ENCODE measurements at places on chromosomes 4 and X.

DNA sequence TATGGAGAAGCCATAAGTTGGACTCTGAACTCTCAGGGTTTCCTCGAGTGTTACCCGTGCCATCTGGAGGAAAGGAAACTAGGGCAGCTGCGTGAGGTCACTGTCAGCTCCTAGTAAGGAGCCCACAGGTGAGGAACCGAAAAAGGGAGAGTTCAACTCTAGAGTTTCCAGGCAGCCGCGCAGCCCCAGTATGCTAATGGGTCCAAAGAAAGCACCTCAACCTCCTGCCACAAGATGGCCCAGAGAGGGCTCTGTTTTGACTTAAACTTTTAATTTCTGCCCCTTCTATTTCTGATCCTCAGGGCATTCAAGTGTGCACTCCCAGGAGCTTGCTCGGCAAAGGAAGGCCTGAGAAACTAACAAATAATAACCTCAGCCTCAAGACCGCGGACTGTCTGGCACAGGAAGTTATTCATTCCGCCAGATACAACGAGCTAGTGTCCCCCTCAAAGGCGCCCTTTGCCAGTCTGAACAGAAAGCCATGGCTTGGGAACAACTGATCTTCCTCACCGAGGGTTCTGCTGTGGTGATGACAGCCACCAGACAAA is 13.9 kb downstream of the SCARB2 start:
- no peak for DNase-seq

- DNase-seq: peak; percentile 87
Measured at GRCh38 chrX:13463608-13464007, 105.8 kb upstream of the EGFL6 start.

- peak; percentile 63 for DNase-seq
Measured at GRCh38 chrX:110915111-110915510, 119.5 kb upstream of the CHRDL1 start.

DNA sequence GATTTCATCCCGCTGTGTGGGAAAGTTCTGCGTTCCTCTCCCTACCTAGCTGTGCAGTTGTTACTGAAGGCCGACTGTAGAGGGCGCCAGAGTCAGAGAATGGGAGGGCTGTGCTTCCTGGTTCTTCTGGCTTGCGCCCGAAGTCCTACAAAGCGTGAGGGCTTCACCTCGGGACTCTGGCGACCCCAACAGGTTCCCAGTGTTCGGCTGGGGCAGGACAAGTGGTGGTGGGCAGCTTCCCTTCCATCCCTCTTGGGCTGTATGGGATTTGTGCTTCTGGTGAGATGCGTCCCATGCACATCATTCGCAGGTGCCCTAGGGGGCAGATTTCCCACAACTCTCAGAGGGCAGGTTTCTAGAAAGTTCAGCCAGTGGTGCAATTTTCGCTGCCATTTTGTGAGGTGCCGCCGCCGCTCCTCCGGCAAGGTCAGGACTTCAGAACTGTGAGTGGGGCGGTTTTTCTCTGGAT is 27.3 kb downstream of the CT45A1 start:
- peak; percentile 46 for DNase-seq

GRCh38 chr4:106869551-106869950 is 166.6 kb downstream of the DKK2 start:
- peak; percentile 70 for DNase-seq

- DNase-seq: no peak
Measured at GRCh38 chrX:150217609-150218008, 145.5 kb upstream of the MAMLD1 start.

DNA sequence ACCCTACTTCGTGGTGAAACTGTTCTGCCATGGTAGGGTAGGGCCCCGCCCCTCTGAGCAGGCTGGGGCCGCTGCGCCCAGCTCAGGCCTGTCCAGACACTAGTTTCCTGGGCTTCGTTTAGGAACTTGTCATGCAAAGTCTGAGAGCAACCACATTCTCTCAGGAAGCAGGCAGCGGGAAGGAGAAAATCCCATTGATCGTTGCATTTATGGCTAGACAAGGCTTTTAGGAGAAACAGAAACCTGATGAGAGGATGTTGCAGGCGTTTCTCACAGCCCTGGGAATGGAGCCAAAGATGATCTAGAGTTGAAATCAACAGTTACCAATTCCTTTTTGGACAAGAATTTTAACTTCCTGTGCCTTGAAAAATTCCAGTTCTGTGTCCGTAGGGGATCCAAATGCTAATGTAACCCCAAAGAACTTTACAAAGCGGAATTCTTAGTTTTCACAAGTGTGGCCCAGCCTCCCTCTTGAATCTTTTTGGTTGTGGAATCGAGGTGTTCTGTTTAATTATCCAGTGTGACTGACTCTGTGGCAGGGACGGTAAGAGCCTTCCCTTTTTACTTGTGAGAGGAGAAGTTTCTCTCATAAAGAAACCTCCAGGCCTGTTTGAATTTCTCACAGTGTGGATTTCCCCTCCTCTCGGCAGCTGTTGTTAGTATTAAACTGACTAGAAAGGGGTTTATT is 4.5 kb upstream of the CXCL9 start:
- DNase-seq: peak; percentile 64

GRCh38 chrX:40908857-40909475 is 173.6 kb upstream of the MED14 start:
- DNase-seq: peak; percentile 87

DNA sequence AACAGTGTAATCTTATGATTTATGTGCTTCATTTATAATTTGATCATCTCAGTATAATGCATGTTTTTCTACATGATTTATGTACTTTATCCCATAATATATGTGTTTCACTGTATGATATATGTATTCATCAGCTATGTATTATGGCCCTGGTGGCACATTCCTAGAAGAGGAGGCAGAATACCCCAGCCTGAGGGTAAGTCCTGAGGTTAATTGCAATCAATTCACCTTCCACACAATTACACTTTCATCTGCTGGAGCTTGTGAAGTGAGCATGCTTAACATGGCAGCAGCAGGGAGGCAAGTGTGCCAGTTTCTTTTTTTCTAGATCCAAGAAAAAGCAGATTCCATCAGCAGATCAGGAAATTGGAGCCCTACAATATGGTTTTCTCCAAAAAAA is 81.2 kb downstream of the CXXC4 start:
- DNase-seq: no peak

DNA sequence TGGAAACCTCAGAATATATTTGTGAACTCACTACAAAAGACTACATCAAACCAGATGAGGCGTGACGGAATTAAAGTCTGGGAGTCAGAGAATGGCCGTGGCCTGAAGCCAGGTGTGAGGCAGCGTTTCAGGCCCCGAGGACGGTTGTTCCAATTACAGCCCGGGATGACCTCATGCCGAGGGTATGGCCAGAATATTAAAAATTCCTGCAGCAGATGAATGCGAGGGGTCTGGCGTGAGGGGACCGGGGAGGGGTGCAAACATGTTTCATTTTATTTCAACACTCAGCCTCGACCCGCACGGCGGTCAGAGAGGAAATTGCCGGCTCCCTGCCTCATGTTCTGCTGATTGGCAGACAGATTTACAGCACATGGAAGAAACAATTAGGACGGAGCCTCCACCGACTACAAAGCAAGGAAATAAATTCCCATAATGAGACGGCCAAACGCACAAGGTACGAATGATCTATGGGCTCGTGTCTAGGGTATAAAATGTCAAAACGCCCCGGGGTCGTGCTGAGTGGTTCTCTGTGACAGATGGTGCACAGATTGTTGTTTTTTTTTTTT is 289.7 kb downstream of the SHOX start:
- peak; percentile 12 for DNase-seq

GRCh38 chr4:152359208-152360044 is 176.5 kb downstream of the FBXW7 start:
- DNase-seq: no peak

DNA sequence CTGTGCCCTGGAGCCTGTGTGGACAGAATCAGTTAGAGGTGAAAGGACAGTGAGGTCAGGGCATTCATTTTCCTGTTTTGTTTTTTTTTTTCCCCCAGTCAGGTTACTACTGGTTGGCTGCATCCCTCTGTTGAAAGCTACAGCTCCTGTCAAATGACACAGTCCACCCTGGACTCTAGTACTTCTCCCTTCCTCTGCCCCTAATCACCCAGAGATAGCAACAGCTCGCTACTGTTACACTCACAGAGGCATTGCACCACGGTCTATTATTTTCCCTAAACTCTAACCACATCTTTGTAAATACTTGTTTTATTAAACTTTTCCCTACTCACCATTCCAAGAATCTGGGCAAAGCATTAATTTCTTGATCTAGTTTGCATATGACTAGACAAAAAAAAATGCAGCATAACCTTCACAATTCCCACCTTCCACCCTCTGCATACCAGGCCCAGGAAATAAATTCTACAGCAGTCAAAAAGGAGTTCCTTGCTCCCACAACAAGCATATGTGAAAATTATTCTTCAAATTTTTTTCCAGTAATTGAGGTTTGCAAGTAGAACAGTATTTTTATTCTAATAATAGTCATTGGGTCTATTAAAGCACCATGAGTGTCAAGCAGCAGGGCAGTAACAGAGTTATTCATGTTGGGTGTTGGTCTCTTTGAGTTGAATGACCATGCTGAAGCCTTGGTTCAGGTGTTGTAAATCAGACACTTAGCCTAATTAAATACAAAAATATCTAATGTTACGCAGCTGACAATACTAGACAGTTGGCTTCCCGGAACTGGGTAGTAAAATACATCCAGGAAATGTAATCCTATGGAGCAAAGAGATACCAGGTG is 329.2 kb downstream of the INPP4B start:
- peak; percentile 49 for DNase-seq

DNA sequence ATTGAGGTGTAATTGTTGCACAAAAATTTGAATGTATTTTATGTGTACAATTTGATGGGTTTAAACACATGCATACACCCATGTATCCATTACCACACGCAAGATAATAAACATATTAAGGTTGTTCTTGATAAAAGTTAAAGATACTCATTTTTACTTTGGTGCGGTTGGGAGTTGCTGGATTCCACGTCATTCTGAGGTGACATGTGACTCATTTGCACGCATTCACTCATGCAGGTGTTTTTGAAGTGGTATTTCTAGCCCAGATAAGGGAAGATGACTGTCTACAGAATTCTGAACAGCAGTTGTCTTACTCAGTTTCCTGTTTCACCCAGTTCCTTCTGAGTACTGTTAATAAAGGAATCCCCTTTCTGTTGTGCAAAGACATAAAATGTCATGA is 142.0 kb downstream of the RTL3 start:
- no peak for DNase-seq

- DNase-seq: peak; percentile 86
Measured at GRCh38 chr4:137531986-137532868, at the start of gene PCDH18. Gene PCDH18 (minus strand): TSS chr4:137532494. CDS start chr4:137532088, 406 bp downstream.

- DNase-seq: no peak
Measured at GRCh38 chr4:115219862-115220261, 106.4 kb upstream of the NDST4 start.

GRCh38 chrX:99939883-99940232 is 470.2 kb downstream of the PCDH19 start:
- no peak for DNase-seq

GRCh38 chr4:185396724-185397385 is at the start of gene ANKRD37:
Gene ANKRD37 (plus strand): TSS chr4:185396841. CDS start chr4:185396924, 83 bp downstream.
- no peak for DNase-seq

DNA sequence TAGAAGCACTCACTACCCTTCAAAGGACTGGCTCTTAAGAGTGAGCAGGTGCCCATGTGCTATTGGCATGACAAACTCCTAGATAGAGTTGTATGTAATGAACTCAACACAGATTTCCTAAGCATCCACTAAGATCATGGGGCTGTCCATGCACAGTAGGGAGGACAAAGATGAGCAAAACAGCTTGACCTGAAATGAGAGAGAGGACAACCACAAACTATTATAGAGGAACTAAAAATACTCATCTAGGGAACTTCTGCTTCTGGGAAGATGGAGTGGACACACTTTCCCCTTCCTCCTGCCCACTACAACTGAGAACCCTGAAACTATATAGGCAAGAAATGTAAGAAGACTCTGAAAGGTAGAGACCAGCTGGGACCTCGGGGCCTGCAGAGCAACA is 20.8 kb upstream of the TMEM128 start:
- DNase-seq: no peak

DNA sequence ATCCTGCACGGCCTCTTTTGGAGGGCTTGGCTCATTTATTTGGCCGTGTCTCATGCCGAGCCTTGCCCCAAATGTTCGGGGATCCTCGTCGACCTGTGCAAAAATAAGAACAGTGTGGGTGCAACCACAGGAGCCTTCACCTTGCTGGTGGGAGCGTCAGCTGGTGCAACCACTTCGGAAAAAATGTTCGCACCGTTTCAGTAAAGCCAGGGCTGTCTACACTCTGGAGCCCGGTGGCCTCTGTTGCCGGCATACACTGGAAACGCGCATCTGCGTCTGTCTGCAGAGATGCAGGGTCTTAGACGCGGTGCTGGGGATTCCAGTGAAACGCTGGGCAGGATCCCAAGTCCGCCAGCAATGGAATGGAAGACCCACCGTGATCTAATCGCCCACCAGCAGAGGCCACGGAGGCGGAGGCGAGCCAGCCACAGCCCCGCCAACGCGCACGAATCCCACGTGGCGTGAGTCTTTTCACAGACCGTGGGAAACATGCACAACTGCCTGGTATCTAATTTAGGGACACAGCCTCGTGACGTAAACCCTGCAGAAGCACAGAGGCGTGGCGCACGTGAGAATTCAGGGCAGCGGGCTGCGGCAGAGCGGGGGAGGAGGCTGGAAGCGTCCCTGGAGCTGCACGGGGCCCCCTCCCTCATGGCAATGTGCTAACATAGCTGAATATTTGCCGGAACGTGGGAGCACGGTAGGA is 13.8 kb upstream of the MXD4 start:
- DNase-seq: no peak

DNA sequence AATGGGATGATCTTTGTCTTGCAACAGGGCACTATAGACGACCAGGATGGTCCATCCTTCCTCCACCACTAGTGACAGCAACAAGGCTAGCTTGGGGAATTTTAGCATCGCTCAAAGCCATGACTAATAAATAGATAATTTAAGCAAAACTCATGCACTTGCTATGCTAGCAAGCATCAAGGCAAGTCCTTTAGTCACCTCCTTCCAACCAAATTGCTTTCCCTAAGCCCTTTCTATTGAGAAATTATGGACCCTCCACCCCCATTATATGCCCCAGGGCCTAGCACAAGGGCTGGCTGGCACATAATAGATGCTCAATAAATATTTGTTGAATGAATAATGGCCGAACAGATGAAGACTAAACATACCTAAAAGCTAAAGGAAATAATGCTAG is 28.6 kb downstream of the SLC16A2 start:
- DNase-seq: peak; percentile 93

- DNase-seq: no peak
Measured at GRCh38 chrX:10111364-10112148, 45.2 kb upstream of the CLCN4 start.

DNA sequence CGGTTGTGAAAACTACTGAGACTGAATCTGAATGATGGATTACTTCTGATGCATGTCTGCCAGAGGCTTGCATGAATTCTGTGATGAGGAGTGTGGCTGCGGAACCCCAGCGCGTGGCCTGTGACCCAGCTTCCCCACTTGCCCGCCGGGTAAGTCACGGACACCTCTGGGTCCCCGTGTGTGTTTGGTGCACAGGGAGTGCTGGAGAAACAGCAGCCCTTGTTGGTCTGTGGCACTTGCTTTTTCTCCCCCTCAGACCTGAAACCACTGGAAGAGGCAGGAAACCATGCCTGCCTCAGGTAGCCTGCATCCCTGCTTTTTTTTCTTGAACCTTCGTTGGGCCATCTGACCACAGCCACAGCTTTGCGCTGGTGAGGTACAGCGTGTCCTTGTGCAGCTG is 51.9 kb upstream of the TADA2B start:
- DNase-seq: no peak

Data from ELR (cell line).